ENCODE measurements at places on chromosomes 2 and 18.
A peak's percentile ranks its signal among the peaks of the same experiment; 100 is the strongest.

DNA sequence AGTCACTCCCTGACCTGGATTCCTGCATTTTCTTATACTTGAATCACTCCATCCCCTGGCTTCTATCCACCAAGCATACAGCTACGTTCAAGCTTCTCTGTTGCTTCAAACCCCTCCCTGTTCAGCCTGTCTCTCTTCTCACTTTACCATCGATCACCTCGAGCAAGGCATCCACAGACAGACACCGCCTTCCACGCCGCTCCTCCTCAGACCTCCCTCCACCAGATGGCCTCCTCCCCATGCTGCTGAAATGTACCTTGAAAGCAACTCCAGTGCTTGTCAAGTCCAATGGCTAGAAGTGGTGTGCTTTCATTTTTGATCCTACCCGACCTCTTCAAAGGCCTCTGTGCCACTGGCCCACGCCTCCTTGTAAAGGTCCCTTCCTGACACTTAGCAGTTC, 131.3 kb upstream of the ACAA2 start:
- DNase-seq: no peak

- DNase-seq: peak; percentile 15
Measured at GRCh38 chr2:96587843-96588242, 50.3 kb downstream of the KANSL3 start.

DNA sequence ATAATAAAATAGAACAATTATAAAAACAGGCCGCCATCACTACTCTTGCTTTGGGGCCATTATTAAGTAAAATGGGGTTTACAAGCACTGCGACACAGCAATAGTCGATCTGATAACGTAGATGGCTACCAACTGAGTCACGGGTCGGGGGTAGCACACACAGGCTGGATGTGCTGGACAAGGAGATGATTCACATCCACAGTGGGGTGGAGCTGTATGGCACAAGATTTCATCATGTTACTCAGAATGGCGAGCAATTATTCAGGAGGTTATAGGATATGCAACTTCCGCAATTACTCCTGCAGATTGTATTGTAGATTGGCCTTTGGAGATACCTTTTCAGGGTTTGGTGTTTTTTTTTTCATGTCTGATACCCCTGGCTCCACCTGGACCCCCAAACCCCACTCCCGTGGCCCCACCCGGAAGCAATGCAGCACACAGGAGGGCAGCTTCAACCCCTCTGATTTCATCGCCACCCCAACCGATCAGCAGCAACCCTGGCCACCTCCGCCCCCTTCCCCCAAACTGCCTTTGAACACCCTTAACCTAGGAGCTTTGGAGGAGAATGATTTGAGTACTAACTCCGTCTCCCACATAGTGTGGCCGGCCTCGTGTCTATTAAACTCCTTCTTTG, 21.4 kb upstream of the MLPH start:
- DNase-seq: peak; percentile 59

DNA sequence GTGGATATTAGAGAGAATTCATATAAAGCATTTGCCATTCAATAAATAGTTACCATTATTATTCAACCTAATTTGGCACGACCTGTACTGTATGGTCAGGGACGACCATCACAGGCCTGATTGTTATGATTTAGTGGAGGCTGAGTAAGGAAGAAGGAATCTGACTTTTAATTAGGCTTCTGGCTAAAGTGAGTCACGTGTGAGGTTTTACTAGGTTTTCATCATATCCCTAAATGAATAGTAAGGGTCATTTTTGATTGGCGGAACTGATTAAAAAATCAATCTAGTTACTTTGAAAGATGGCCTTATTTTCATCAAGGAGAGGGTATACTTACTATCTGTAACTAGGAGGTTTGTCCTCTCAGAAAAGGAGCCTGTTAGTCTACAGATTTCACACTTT, 143.4 kb downstream of the ADCYAP1 start:
- DNase-seq: no peak

DNA sequence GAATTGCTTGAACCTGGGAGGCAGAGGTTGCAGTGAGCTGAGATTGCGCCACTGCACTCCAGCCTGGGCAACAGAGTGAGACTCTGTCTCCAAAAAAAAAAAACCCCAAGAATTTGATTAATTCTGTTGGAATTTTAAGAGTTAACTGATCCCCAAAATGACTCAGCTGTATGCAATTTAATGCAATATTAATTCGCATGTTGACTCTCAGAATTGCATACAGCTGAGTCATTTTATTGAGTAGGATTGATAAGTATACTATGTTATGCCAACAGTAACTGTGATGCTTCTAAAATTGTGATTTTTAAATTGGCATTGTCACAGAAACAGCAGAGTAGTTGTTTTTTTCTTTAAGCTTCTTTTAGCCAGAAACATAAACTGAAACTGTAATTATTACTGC, 19.6 kb downstream of the MSH2 start:
- DNase-seq: no peak

DNA sequence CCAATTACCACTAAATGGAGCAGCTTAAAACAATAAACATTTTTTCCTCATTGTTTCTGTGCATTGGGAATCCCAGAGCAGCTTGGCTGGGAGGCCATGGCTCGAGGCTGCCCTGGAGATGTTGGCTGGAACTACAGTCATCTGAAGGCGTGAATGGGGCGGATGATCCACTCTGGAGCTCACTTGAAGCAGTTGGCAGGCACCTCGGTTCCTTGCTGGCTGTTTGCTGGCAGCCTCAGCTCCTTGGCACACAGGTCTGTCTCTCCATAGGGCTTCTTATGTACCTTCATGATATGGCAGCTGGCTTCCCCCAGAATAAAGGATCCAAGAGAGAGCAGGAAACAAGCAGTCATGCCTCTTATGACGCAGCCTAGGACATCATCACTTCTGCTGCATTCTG, 227.0 kb upstream of the COPS8 start:
- no peak for DNase-seq

GRCh38 chr2:206198677-206199076, 39.0 kb downstream of the EEF1B2 start:
- DNase-seq: no peak

DNA sequence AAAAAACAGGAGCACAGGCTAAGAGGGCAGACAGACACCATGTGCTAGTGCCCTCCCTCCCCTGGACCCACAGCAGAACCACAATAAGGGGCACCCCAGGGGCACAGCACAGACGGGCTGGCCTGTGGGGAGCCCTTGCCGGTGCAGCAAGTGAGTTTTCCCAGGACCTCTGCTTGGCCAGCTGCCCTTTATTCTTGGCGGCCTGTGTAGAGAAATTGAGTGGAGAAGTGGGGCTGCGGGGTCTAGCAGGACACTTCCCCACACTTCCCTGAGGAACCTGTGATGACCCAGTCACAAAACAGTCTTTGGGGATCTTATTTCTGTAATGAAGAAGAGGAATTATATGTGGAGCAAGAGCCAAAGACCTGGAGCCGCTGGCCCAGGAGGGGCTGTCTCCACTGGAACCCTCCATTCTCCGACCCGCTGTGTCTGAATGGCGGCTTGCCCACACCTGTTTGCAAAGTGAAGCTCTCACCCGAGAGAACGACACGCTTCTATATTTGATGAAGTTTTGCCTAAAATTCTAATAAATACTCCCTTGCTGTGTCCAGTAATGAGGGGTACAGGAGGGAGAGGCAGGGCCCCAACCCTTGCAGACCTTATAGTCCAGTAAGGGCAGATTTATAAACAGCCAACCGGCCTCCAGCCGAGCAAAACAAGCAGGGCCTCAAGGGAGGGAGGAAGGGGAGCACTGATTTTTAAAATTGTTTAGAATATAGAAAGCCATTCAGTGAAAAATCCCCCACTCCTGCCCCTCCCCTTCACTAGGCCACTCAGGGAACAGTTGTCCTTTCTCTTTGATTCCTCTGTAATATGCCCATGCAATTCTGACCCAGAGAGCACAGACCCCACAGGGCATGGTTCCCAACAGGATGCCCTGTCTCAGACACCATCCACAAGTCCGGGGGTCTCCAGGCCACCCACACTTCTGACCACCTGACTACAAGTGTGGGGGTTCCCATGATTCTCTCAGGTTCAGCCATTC, 44.7 kb upstream of the SNED1 start:
- no peak for DNase-seq

GRCh38 chr2:106581328-106581727, 94.2 kb downstream of the CD8B2 start:
- DNase-seq: no peak

DNA sequence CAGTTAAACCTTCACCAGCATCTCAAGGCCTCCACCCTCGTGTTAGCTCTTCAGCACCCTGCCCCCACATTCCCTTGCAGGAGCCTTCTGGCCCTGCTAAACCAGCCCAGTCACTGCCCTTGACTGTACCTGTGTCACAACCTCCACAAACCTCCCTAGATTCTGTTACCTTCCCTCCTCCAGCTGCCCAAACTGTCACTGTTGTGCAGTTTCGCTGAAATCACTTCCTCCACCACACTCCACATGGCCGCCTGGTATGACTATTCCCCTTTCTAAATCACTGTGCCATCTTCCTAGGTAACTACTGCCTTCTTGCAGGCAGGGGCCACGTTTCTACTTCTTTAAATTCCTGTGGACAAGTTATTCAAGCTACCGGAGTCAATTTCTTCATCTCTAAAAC, 160.2 kb downstream of the GALNT14 start:
- DNase-seq: no peak

- DNase-seq: peak; percentile 35
Measured at GRCh38 chr2:64692401-64692800, 38.7 kb upstream of the SERTAD2 start.

DNA sequence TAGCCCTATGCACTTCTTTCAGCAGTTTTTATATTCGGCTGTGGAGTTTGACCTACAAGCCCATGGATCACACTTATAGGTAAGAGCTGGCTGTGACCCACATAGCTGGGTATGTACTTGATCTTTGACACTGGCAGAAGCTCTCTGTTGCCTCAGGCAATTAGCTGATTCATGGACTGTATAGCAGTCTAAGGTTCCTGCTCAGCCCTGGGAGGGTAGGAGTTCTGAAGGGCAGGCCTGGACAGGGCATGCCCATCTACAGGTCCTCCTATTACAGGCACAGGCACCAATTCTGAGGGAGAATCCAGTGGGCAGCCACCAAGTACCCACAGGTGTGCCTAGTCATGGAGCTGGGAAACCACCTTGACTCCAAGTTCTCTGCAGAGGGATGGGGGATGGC, 301.8 kb upstream of the GALNT5 start:
- no peak for DNase-seq

- DNase-seq: no peak
Measured at GRCh38 chr2:225091336-225091735, 49.1 kb upstream of the DOCK10 start.

DNA sequence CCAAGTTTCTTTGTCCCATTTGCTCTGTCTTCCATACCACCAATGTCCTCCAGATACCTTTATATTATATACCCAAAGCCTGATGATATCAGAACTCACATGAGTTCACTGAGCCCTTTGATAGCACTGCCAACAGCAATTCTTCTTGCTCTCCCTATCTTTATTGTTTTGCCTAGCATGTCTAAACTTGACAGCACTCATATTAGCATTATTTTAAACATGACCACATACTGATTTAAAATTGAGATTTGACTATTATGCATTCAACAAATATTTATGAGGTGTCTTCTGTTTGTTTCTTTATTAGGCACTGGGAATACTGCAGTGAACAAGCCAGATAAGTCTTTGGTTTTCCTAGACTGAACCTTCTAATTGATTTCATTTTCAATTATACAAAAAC, 587.3 kb upstream of the GCFC2 start:
- DNase-seq: no peak

- DNase-seq: no peak
Measured at GRCh38 chr2:235095569-235095968, 143.8 kb downstream of the SH3BP4 start.

- DNase-seq: no peak
Measured at GRCh38 chr2:68176657-68177056, 19.0 kb downstream of the PNO1 start.

GRCh38 chr2:118845005-118845521, 2.4 kb downstream of the EN1 start:
- no peak for DNase-seq

DNA sequence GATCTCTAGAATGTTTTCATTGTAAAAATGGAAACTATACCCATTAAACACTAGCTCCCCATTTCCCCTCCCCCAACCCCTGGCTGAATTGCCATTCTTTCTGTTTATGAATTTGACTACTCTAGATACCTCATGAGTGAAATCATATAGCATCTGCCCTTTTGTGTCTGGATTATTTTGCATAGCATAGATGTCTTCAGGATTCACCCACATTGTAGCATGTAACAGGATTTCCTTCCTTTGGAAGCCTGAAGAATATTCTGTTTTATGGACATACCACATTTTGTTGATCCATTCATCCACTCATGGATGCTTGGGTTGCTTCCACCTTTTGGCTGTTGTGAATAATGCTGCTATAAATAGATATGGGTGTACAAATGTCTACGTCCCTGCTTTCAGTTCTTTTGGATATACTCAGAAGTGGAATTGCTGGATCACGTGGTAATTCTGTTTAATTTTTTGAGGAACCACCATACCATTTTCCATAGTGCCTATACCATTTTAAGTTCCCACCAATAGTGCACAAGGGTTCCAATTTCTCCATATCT, 7.7 kb upstream of the ASB1 start:
- peak; percentile 31 for DNase-seq

GRCh38 chr2:178241844-178242551, 47.7 kb downstream of the OSBPL6 start:
- DNase-seq: peak; percentile 41

GRCh38 chr2:104849101-104849500, 4.8 kb upstream of the POU3F3 start:
- DNase-seq: no peak

DNA sequence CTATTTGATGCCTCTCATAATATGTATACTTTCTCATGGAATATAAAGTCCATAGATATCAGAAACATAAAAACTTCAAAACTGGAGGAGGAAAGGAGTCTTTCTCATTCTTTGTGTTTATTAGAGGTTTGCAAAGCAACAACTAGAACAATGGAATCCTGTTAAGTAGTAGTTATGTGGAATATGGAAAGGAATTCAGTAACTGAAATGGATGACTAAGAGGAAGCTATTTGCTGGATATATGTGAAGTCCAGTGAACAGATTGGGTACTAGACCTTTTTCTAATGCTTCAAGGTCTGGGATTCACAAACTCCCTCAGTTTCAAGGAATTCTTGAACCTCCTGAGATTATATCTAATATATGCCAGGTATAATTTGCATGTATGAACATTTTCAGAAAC, 353.6 kb upstream of the FANCL start:
- no peak for DNase-seq

Data from OCI-M1 (cell line).